Cardiac fibroblast (primary cell): ENCODE measurements at places on chromosomes 3 and 15.

- peak; percentile 44 for DNase-seq
Measured at GRCh38 chr3:31880020-31880419, 101.0 kb downstream of the OSBPL10 start.

DNA sequence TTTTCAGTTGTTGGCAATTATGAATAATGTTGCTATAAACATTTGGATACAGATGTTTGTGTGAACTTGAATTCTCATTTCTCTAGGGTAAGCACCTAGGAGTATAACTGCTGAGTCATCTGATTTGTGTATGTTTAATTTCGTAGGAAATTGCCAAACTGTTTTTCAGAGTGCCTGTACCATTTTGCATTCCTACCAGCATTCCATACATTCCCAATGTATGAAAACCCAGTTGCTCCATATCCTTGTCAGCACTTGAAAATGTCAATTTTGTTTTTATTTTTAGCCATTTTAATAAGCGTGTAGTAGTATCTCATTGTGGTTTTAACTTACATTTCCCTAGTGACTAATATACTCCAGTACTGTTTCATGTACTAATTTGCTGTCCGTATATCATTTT lies 98.5 kb upstream of the TSC22D2 start:
- DNase-seq = peak; percentile 51

GRCh38 chr3:197504641-197505121 lies 51.1 kb downstream of the BDH1 start:
- no peak for DNase-seq

GRCh38 chr3:11587766-11588165 lies 55.9 kb downstream of the VGLL4 start:
- DNase-seq = no peak

GRCh38 chr3:106371971-106372805 lies 503.4 kb upstream of the CBLB start:
- peak; percentile 30 for DNase-seq

GRCh38 chr15:40894681-40895448 lies 615 bp downstream of the VPS18 start:
- peak; percentile 80 for DNase-seq

DNA sequence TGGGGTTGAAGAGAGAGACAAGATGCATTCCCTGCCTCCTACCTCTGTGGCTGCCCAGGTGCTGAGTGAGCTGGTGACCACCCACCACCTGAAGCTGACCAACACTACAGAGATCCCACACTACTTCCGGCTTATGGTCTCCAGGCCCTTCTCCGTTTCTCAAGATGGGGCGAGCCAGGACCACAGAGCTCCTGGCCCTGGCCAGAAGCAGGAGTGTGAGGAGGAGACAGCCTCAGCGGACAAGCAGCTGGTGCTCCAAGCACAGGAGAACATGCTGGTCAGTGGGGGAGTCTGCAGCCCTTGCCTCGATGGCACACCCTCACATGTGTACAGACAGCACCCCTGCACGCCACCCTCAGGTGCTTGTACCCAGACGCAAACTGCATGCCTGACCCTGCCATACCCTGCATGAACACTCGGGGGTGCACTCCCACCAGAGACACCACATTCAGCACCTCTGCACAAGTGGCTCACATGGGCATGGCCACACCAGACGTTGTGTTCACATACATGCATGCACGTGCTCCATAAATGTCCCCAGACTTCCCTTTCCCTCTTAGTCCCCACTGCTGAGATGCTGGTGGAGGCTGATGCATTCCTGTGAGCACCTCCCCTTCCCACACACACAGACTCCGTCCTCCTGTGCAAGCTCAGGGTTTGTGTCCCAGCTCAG lies 19.0 kb downstream of the ACAA1 start:
- DNase-seq = peak; percentile 70

GRCh38 chr3:128573160-128573559 lies 77.5 kb downstream of the RPN1 start:
- no peak for DNase-seq

DNA sequence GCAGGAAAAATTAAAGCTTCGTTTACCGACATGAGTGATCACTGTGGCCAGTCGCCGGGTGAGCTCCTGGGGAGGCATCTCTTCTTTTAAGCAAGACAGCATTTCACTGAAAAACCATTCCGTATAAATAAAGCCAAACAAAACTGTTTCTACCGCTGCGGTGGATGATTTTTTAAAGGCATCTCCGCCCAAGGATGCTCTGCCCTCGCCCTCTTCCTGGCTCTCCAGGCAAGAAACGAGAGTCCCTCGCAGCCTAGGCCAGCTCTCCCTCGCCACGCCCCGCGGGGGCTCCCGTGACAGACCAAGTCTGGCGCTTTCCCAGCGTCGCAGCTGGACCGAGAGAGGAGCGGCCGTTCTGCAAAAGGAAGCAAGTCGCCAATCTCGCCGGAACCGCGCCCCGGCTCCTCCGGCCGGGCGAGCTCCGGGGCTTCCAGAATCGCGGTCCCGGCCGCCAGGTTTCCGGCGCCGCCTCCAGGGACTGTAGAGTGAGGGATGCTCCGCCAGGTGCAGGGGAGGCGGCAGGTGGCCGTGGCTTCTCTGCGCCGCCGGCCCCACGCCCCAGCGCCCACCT lies 458 bp downstream of the MCF2L2 start:
- peak; percentile 45 for DNase-seq

DNA sequence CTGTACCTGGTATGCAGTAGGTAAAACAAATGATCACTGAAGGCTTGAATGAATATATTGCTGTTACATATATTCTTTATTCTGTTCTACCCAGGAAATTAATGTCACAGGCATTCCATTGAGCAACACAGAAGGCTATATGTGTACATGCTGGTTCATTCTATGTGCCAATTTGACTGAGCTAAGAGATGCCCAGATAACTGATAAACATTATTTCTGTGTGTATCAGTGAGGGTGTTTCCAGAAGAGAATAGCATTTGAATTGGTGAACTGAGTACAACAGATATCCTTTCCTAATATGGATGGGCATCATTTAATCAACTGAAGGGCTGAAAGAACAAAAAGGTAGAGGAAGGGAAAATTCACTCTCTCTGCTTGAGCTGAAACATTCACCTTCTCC lies 886.8 kb downstream of the FHIT start:
- DNase-seq = no peak

DNA sequence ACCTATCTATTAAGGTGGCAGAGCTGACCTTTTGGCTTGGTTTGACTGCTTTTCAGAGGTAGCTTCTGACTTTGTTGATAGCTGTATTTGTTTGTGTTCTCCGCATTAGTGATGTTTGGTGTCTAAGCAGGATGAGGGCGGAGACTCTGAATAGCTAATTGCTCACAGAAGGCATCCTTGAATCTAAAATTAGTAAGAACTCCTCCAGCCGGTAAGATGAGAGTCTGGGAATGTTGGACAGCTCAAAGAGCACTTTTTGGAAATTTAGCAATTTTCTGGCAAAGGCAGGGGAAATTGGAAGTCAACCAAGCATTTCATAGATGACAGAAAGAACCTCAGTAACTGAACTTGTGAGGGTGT lies 174.1 kb downstream of the KLHL25 start:
- DNase-seq = peak; percentile 74

DNA sequence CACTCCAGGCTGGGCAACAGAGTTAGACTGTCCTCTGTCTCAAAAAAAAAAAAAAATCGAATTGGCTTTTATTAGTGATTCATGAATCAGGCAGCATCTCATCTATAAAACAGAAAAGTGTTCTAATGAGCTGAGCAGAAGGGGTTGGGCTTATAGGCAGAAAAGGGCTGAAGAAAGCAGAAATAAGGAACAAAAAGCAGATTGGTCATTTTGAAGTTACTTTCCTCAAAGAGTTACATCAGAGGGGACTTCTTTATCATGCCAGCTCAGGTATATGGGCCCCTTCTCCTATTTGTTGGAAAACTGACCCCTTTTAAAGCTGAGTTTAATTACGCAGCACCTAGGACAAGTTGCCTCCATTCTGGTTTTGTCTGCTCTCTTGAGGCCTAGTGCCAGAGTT lies 722 bp upstream of the POGLUT1 start:
- DNase-seq = no peak

DNA sequence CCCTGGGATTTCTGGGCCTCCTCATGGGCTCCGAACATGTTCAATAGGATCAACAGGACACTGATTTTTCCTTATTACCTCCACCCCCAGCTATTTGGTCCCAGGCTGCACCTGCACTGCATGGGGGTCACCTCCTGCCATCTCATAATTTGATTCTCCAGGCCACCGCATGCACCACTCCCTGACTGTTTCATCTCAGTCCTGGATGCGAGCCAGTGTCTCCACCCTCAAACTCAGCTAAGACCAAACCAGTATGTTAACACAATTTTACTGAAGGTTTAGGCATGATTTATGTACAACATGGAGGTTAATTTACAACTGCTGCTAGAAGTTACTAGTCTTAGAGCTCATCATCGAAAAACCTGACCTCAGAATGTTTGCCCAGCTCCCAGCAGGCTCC lies 249.5 kb downstream of the UACA start:
- DNase-seq = no peak

GRCh38 chr15:27438403-27439375 lies 467.7 kb downstream of the GABRG3 start:
- DNase-seq = peak; percentile 15

- no peak for DNase-seq
Measured at GRCh38 chr3:194030372-194030771, 105.6 kb upstream of the HES1 start.

GRCh38 chr3:192055946-192056345 lies 595.0 kb downstream of the PYDC2 start:
- DNase-seq = no peak

- no peak for DNase-seq
Measured at GRCh38 chr15:78388865-78389264, 48.7 kb downstream of the CRABP1 start.

DNA sequence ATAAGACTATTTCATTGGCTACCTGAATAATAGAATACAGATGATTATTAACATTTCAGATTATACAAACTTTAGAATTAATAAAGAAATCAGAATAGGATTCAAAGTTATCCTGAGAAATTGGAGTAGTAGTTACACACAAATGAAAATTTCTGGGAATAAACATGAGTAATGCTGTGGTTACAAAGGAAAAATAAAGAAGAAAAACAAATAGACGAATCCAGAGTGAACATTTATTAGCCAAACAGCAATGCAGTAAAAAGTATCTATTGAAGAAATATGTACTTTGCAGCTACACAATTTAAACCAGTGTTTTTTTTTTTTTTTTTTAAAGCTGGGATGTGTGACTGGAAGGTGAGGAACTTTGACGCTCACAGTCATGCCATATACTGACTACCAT lies 1159.2 kb downstream of the TUSC7 start:
- no peak for DNase-seq

DNA sequence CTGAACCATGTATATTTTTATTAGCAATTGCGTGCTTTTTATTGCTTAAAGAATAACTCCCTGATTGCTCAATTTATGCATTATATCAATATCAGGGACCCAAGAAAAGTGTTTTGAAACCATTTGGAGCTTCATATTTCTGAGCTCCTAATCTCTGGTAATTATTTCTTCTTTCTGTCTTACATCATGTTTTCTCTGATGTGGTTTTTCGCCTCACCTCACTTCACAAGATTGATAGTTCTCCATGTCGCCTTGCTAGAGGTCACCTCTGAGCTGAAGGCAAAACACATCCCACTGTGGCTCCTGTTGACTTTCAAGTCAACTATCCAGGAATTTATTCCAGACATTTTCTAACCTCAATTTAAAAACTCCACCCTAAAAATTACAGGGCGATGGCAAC lies 837.4 kb downstream of the CADM2 start:
- no peak for DNase-seq

DNA sequence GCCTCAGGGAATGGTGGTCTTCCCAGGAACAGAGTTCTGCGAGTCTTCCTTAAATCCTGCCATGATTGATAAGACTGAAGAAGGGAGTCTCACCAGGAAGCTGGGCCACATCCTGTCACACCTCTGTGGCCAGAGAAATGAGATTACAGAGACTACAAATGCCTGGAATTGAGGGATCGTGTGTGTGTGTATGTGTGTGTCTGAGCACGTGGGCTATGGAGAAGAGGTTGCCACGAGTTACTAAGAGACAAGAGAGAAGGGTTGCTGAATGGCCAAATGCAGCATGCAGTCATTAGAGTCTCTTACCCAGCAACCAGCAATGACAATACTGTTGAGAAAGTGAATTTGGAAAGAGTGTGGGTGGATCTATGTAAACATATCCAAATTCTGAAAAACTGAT lies 443.1 kb downstream of the MFSD1 start:
- DNase-seq = no peak

DNA sequence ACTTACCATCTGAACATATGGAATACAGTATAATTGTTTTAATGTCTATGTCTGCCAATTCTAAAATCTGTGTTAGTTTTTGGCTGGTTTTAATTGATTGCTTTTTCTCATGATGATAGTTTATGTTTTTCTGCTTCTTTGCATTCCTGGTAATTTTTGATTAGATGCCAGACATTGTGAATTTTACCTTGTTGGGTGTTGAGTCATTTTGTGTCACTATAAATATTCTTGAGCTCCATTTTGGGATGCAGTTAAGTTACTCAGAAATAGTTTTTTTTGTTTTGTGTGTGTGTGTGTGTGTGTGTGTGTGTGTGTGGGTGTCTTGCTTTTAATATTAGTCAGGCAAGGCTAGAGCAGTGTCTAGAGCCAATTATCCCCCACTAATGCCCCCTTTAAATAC lies 818.8 kb upstream of the NR2F2 start:
- DNase-seq = no peak

DNA sequence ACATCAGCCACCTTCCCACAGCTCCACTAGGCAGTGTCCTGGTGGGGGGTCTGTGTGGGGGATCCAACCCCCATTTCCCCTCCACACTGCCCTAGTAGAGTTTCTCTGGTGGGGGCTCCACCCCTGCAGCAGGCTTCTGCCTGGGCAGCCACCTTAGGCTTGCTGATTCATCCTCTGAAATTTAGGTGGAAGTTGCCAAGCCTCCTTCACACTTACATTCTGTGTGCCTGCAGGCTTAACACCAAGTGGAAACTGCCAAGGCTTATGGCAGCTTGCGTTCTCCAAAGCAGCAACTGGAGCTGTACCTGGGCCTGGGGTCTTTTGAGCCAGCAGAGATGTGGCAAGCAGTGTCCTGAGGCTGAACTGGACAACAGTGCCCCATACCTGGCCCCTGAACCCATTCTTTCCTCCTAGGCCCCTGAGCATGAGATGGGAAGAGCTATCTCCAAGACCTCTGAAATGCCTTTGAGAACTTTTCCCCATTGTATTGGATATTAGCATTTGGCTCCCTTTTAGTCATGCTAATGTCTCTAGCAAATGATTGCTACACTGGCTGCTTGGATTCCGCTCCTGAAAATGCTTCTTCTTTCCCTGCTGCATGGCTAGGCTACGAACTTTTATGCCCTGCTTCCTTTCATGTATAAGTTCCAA lies 32.5 kb downstream of the CPN2 start:
- DNase-seq = no peak

DNA sequence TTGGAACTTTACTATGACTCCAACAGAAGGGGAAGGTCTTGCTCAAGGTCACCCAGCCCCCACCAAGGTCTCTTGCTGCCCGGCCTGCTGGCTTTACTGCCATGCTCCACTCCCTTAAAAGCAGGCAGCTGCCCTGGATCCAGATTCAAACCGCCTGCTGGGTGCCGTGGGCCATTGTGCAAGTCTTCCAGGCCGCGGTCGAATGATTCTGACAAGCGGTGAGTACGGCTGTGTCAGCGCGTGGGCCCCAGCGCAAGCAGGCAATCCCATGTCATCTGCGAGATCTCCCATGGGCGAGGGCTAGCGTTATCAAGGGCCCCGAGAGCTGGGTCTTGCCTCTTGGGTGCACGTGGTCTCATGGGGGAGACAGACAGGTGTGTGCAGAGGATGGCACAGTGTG lies 37.6 kb downstream of the CORO2B start:
- DNase-seq = no peak
